ENCODE measurements at places on chromosomes 6 and 20.

GRCh38 chr6:77568570-77568969 is 84.3 kb upstream of the MEI4 start:
- no peak for DNase-seq

DNA sequence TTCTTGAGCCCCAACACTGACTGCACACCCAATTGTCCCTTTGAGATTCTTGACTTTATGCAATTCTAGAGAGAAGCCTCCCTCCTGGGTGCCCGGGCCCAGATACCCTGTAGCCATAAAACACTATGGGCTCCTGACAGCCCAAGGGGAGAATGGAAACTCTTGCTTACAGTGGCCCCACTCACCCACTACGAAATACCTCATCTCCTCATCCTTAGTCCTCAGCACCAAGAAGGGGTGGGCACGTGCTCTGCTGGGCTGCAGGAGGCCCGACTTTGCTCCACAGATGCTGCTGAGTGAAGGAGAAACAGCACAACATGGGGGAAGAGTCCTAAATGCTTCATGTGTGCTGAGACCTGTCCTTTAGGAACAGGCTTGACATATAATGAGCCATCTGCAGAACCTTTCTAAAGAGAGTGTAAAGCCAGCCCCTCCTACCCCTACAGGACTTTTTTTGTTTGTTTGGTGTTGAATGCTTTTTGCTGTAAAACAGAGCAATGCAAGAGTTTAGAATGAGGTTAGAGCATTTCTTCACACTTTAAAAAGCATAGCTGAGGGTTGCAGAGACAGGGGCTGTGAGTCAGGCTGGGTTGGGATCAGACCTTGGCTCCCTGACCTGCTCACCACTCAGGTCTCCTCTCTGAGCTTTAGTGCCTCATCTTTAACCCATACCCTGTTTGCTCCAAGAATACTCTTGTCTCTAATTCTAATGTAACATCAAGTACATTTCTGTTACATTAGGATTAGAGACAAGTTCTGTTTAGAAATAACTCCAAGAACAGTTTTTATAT is 17.6 kb upstream of the SIRPG start:
- DNase-seq: no peak

GRCh38 chr6:140670021-140670420 is 1295.6 kb upstream of the CITED2 start:
- no peak for DNase-seq

DNA sequence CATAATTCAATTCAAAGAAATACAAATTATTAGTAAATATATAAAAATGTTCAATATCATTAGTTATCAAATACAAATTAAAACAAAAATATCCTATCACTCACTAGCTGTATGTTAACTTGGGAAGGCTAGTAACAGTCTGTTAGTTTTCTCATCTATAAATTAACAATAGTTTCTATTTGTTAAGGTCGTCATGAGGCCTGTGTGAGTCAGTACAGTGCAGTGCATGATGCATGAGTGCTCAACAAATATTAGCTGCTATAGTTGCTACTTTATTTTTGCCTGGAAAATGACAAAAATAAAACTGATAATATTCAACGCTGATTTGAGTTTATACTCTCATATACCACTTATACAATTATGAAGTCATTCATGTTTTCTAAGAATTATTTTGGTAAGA is 401.6 kb upstream of the RUNX2 start:
- DNase-seq: no peak

- DNase-seq: no peak
Measured at GRCh38 chr6:44859901-44860410, 468.2 kb upstream of the RUNX2 start.

DNA sequence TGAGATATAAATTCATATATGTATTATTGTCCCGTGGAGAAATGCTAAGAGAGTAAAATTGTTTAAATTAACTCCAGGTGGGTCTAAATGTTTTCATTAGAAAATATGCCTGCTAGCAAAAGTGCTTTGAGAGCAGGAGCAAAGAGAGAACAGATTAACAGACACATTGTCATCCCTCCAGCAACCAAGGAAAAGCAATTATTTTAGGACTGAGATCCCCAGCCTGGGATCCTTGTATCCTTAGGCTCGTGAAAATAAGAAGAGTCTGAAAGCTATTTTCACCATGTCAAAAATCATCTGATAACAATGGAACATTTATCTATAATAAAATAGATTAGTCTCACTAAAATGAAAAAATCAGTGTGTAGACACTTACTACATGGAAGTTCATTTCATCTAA is 11.5 kb upstream of the MRS2 start:
- DNase-seq: no peak

DNA sequence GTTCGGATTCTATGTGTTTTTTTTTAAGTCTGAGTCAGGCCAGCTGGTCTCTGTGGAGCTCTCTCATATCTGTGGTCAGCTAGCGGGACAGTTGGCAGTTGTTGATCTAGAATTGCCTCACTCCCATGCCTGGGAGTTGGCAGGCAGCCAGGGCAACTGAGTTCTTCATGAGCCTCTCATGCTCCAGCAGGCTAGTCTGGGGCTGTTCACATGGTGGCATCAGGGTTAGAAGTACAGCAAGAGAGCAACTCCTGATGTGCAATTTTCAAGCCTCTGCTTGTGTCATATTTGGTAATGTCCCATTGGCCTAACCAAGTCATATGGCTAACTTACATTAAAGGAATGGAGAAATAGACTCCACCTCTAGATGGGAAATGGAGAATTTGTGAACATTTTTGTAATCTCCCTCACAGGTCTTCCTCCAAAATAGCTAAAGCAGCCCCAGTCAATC is 6.7 kb upstream of the IFT52 start:
- DNase-seq: peak; percentile 68

GRCh38 chr6:52361414-52361944 is 472 bp upstream of the PAQR8 start:
- no peak for DNase-seq

GRCh38 chr6:46376562-46377061 is 114.6 kb downstream of the RCAN2 start:
- DNase-seq: no peak

DNA sequence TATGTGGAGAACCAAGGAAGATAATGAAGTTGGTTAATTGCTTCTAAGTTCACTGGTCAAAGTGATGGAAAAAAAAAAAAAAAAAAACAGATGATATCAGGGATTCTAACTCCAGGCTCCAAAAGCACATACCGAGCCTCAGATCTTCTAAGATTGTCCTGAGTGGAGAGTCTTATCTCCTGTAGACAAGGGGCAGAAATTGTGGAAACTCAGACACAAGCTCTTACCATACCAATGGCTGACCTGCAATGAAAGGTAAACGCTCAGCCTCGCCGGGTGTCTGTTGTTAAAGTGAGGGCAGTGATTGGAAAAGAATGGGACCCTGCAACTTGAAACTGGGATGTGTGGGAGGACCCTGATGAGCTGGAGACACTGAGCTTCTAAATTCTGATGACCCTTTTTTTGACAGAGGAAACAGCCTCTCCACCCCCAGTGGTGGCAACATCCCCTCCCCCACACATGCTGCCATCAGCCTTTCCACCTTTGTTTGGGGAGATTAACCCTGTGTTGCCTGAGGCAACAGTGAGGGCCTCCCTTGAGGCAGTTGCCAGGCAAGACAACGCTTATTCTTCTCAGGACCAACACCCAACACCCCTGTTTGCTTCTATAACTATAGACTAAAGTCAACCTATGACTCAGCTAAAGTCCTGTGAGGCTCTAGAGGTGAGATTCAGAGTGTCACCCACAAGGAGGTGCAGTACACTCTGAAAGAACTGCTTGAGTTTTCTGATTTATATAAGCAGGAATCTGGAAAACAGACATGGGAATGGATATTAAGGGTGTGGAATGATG is 154.0 kb downstream of the THBS2 start:
- no peak for DNase-seq

DNA sequence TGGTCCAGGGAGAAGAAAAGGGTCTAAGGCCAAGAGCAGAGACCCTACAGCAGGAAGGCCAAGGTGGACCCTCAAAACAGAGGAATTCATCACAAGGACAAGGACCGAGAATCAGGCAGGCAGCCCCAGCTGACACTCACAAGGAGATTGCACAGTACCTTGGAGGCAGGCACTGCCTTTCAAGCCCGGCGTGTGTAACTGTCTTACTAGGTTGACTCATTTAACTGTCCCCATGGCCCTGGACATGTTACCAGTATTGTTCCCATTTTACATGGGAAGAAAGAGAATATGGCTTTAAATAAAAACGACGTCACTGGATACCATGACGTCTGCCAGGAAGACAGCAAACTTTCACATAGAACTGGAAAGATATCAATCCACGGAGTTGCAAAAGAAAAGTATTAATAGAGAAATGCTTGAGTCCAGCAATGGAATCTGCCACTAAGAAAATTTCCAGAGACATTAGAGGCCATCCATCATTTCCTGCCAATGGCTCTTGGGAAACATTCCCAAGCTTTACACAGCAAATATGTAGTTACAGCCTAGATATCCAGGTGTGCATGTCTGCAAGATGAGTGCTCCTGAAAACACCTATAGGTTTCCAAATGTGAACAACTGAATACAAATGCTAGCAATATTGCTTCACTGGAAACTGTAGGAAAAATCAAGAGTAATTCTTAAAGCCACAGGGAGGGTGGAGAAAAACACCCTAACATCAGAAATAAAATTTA is 111.5 kb upstream of the RPS6KA2 start:
- no peak for DNase-seq

DNA sequence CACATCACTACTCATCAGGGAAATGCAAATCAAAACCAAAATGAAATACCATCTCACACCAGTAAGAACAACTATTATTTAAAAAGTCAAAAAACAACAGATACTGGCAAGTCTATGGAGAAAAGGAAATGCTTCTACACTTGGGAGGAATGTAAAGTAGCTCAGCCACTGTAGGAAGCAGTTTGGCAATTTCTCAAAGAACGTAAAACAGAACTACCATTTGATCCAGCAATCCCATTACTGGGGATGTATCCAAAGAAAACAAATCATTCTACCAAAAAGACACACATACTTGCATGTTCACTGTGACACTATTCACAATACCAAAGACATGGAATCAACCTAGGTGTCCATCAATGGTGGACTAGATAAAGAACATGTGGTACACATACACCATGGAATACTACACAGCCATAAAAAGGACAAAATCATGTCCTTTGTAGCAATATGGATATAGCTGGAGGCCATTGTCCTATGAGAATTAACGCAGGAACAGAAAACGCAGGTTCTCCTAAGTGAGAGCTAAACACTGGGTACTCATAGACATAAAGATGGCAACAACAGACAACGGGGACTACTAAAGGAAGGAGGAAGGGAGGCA is 260.4 kb downstream of the RNGTT start:
- no peak for DNase-seq

- no peak for DNase-seq
Measured at GRCh38 chr6:43915986-43916923, 146.2 kb downstream of the VEGFA start.

GRCh38 chr6:170035044-170035443 is 255.8 kb downstream of the DLL1 start:
- DNase-seq: no peak

- DNase-seq: no peak
Measured at GRCh38 chr20:56954797-56955196, 311.6 kb downstream of the BMP7 start.

- DNase-seq: no peak
Measured at GRCh38 chr6:26048590-26048989, 38.6 kb upstream of the HFE start.

DNA sequence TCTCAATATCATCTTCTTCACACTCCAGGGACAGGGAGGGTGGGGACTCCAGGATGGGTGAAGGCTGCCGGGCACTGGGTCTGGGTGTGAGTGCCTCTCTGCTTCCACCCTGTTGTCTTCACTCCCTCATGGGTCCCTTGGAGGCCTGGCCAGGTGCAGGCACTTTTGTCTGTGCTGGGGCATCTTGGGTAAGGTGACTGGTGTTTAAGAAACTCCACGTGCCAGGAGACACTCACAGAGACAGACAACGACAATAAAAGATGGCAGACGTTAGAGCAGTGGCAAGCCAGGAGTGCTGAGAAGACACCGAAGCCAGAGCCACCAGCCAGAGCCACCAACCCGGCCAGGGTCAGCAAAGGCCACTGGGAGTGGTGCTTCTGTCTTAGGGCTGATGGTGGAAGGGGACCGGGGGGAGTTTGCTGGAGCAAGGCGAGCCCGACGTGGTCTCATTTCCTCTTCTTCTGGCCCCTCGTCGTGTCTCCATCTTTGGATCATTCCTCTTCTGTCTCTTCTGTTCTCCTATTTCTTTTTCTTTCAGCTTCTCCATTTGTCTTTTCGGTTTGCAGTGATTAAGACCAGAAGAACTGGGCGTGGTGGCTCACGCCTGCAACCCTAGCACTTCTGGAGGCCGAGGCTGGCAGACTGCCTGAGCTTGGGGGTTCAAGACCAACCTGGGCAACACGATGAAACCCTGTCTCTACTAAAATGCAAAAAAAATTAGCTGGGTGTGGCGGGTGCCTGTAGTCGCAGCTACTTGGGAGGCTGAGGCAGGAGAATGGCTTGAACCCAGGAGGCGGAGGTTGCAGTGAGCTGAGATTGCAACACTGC is 90.8 kb downstream of the RAMACL start:
- DNase-seq: no peak

GRCh38 chr20:35680452-35681183 is 15.9 kb upstream of the CPNE1 start:
- DNase-seq: no peak

GRCh38 chr20:35385733-35386132 is 26.0 kb downstream of the UQCC1 start:
- DNase-seq: no peak

DNA sequence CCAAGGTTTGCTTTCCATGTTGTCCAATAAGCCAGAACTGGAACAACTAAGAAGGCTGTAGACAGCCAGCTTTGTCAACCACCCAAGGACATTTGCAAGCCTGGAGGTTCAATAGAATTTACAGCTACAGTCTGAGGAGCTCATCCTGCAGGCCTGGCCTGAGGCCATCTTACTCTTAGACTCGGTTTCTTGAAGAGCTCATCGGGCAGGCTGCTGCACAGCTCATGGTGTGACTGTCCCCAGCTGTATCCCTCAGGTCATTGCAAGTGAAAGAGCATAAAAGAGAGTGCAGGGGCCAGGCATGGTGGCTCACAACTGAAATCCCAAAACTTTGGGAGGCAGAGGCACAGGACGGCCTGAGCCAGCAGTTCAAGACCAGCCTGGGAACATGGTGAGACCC is 96.9 kb upstream of the FOXQ1 start:
- no peak for DNase-seq

- no peak for DNase-seq
Measured at GRCh38 chr6:82686719-82687118, 323.1 kb downstream of the TPBG start.

GRCh38 chr6:65524232-65524631 is 182.8 kb downstream of the EYS start:
- no peak for DNase-seq

DNA sequence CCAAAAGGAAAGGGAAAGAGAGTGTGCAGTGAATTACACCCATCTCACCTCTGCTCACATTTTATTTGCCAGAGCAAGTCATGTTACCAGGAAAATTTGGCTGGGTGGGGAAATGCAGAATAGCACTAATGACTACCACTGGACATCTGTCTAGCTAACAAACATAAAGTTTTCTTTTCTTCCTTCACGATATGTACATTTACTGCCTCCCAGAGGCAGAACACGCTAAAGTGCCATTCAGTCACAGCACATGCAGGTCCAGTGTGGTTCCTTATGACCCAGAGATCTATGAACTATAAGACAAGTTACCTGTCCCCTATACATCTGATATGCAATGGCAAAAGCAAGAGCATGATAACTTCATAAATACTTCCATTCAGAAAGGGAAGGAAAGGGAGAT is 194.1 kb downstream of the OGFRL1 start:
- DNase-seq: no peak

- no peak for DNase-seq
Measured at GRCh38 chr6:20024978-20025377, 187.3 kb downstream of the MBOAT1 start.

All from LoVo (cell line).